ENCODE measurements at places on chromosomes 5 and 9.

DNA sequence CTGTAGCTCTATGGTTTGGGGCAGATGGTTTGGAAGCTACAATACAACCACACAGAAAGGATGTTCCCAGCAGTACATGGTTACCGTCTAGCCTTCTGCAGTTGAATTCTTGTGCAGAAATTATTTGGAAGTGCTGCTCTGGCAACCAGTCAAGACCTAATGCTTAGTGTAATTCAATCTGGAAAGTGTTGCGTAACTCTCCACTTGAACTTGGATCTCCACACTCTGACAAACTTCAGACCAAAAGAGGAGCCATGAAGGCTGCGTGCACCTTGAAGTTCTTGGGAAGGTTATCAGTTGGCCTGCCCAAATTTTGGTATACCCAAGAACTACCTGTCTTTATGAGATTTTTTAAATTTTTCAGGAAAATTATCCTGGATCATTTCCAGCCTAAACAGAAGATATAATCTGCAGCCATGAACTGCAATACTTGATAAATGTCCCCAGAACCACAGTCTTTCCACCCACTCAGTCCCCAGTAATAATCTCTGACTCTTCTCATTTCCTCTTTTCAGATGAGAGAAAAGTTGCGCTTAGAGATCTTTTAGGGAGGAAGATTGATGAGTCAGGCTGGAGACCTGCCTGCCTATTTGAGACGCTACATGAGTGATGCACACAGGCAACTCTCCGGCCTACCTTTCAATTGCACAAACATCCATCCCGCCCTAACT is 159.9 kb downstream of the FANCC start:
- DNase-seq = no peak

GRCh38 chr5:98110282-98110691 is 663.2 kb upstream of the RGMB start:
- no peak for DNase-seq

DNA sequence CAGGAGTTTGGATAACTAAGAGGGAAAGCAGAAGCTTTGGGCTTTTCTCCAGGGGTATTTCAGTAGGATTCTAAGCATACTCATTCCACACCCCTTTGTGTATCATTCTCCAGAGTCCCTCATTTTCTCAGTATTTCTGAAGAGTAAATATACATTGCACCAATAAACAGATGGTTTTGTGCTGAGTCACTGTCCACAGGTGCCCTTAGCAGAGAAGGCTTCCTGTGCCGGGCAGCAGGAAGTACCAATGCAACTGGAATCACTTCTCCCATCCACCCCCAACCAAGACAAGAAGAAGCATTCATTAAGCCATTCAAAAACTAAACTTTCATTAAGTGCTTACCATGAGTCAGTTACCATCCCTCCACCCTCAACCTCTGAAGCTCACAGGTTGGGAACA is 3.6 kb upstream of the CCNJL start:
- DNase-seq = no peak

DNA sequence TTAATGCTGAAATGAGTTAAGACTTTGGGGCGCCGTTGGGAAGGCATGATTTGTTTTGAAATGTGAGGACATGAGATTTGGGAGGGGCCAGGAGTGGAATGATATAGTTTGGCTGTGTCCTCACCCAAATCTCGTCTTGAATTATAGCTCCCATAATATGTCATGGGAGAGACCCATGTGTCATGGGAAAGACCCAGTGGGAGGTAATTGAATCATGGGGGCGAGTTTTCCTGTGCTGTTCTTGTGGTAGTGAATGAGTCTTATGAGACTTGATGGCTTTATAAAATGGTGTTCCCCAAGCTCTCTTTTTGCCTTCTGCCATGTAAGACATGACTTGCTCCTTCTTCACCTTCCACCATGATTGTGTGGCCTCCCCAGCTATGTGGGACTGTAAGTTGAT is 5.1 kb downstream of the SLC25A48 start:
- no peak for DNase-seq

DNA sequence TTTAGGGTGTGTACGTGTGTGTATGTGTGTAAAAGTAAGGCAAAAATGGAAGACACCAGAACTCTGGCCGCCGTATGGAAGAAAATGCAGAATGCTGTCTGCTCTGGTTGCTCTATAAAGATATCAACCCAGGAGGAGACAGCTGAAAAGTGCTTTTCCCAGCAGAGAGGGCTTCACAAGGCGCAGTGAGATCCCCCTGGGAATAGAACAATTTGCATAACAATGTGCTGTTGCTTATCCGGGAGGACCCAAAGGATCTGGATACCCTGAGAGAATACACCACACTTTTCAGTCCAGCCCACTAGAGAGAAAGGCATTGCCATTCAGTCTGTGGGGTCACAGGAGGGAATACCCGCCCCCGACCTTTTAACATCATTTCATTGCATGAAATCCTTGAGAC is 230.6 kb downstream of the EBF1 start:
- DNase-seq = no peak

DNA sequence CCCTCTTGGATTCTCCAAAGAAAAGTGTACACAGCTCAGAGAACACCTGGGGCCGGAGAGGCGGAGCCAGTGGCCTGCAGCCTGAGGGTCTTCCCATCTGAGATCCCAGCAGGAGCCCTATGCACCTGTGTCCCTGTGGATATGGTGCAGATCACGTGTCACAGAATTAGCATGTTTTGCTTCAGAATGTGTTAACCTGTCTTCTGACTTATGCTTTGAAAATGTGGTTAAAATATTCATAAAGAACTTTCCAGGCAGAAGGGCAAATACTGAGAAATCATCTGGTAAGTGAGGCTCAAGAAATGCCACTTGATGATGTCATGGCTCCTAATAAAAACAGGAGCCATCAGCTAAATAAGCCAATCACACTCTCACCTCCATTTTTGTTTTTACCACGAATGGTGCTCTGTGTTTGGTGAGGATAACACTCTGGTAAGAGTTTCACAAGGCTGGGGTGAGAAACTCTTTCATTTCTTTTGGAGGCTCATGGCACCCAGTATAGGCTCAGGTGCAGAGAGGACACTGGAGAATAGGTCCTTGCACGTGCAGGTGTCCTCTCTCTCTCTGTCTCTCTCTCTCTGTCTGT is 279.8 kb downstream of the FSTL4 start:
- no peak for DNase-seq

DNA sequence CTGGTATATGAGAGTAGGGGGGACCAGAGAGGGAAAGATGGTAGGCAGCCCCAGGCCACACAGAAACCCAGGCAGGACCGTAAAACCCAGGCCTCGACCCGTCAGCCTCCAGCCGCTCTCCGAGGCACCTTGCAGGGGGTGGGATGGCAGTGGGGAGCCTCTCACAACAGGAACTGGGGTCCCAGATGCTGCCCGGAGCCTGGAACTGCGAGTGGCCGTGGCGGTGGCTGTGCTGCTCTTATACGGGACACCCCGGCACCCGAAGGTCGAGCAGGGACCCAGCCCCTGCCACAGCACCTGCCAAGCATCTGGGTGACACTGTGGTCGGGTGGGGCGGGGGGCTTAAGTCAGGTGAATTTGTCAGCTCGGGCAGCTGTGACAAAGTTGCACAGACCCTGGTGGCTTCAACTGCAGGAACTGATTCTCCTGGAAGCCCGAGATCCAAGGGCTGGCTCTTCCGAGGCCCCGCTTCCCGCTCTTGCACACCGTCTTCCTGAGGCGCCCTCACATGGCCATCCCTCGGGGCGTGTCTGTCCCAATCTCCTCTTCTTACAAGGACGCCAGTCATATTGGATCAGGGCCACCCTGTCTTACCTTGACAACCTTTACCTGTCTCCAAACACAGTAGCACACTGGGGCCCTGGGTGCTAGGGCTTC is 47.6 kb upstream of the EGFL7 start:
- DNase-seq = no peak

DNA sequence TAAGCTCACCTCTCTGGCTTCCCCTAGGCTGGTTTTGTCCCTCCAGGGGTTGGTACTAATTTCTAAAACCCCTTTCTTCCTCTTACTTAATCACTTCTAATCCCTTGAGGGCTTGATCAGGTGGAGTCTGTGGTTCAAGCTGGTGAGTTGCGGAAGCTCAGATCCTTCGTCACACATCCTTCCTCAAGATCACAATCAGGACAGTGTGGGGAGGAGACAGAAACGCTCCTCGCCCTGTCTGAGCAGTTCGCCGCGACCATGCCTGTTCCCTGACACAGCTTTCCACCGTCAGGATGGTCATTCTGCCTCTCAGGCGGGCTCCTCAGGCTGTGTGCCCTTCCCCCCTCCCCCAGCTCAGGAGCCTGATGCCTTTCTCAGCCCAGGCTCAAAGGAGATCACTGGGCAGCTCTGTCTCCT is 24.3 kb downstream of the CPLX2 start:
- no peak for DNase-seq

All from substantia nigra (tissue), 51 donors.